ENCODE measurements at places on chromosomes 1 and 21.
A peak's percentile ranks its signal among the peaks of the same experiment; 100 is the strongest.

GRCh38 chr1:154193821-154194220 lies 1.9 kb upstream of the TPM3 start:
- no peak for DNase-seq

- no peak for DNase-seq
Observed at GRCh38 chr1:228160201-228160761, 5.3 kb upstream of the IBA57 start.

GRCh38 chr1:35222322-35223083 lies 29.6 kb upstream of the SFPQ start:
- DNase-seq = no peak

DNA sequence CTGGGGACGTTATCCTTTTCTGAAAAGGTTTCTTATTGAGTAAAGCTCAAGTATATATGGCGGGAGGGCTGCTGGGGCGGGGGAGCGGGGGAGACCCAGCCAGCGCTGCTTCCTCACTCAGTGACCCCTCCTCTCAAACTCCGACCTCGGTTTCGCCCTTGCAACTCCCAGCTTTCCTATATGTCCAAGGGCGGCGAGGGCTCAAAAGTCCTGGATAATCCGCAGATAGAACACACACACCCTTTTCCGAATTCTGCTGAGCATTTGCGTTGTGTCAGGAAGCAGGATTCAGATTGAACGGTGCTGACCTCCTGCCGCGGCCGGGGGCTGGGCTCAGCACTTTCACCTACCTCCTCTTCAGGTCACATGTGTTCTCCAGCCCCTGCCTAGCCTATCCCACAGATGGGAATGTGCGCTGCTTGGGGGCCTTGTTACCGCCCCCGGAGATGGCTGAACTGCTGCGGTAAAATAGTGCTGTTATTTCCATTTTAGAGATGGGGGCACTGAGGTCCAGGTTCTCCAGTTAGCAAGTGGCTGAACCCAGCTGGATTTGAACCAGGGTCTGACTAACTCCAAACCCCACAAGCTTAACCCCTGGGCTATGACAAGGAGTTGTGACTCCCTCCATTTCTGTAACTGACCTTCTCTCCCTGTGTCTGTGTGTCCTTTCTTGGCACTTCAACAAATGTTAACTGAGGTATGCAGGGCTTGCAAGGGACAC lies 795 bp upstream of the AHDC1 start:
- DNase-seq = no peak

DNA sequence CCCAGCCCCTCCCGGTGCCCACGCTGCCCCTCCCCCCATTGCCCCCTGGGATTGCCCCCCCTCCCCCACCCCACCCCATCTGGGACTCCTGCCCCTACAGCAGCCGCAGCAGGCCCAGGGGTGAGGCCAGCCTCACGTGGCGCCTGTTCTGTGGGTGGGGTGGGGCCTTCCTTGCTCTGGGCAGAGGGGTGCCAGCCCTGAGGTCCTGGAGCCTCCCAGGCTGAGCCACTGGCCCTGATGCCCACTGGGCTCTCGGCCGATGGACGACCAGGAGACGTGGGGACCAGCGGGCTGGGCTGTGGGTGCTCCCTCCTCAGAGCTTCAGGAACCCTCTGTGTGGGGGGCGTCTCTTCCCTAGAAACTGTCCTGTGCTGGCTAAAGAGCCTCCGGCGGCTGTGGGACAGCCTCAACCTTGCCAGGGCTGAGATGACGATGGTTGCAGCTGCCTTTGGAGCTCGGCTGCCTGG lies 5.8 kb upstream of the C1orf159 start:
- DNase-seq = no peak

DNA sequence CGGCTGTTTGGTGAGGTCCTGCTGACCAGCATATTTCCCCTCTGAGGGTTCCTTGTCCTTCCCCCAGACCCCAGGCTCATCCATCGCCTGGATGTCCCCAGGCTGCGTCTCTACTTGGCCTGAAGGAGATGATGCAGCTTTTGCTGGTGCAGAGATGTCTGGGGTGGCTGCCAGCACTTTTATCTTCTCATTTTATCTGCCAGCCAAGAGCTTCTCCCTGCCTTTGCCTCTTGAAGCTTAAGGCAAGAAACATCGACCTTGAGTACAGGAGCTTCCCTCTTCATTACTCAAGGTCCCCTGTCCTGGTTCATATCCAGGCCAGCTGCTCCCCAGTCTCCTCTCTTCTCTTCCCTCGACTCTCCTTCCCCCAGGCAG lies 9.2 kb upstream of the H6PD start:
- no peak for DNase-seq

DNA sequence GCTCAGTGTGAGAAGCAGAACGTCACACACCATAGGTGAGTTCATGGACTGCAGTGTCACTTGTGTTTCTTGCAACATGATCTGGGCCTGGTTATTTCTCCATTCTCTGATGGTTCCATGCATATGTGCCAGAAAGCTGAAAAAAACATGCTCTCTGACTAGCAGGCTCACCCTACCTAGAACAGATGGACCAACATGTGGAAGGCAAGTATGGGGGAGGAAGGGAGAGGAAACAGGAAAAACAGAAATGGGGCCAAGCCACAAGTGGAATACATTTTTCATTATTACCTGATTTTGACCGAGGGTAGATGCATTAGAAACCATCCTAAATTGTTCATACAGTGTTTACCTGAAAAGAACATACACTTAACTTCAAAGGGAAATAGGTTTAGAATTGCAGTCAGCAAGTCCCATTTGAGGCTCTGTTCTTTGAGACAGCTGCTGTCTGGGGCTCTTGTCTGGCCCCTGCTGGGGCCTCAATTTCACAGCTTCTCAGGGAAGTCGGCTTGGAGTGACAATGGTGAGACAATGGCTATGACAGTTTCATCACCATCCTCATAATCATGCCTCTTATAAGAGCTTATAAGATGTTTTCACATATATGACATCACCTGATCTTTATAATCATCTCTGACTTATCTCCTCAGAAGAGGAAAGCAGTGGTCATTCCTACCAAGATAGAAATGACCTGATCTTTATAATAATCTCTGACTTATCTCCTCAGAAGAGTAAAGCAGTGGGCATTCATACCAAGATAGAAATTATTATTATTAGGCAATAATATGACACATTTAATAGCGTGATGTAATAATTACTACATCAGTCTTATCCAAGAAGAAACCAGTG lies 327.3 kb downstream of the SIPA1L2 start:
- no peak for DNase-seq

- no peak for DNase-seq
Observed at GRCh38 chr1:8164670-8165069, 138.6 kb upstream of the ERRFI1 start.

GRCh38 chr1:25431955-25432719 lies 1.4 kb downstream of the MACO1 start:
- no peak for DNase-seq

- DNase-seq = no peak
Observed at GRCh38 chr1:192160196-192160595, 1.9 kb downstream of the RGS18 start.

GRCh38 chr1:238648751-238649150 lies 737.6 kb upstream of the CHRM3 start:
- DNase-seq = no peak

GRCh38 chr21:34707876-34708325 lies 39.1 kb downstream of the CLIC6 start:
- DNase-seq = peak; percentile 7

- no peak for DNase-seq
Observed at GRCh38 chr1:82449506-82450057, 648.8 kb downstream of the ADGRL2 start.

DNA sequence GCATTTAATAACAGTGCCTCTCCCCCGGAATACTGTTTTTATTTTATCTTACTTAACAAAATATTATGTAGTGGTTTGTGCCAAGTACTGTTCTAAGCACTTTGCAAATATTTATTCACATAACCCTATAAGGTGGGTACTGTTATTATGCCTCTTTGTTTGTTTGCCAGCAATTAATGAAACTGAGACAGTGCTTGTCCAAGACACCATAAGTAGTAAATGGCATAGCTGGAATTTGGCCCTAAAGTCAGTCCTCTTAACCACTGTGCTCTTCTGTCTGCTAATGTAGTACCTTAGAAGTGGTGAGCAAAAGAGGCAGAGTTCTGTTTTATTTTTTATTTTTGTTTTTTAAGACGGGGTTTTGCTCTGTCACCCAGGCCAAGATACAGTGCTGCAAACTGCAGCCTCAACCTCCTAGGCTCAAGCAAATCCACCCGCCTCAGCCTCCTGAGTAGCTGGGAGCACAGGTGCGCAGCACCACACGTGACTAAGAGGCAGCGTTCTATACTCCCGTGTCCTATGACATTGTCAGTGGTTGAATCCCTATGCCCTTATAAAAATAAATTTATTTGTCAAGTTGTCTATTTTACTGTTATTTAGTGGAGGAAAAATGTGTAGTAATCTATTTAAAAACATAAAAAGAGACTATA lies 165.8 kb downstream of the CLEC20A start:
- no peak for DNase-seq

DNA sequence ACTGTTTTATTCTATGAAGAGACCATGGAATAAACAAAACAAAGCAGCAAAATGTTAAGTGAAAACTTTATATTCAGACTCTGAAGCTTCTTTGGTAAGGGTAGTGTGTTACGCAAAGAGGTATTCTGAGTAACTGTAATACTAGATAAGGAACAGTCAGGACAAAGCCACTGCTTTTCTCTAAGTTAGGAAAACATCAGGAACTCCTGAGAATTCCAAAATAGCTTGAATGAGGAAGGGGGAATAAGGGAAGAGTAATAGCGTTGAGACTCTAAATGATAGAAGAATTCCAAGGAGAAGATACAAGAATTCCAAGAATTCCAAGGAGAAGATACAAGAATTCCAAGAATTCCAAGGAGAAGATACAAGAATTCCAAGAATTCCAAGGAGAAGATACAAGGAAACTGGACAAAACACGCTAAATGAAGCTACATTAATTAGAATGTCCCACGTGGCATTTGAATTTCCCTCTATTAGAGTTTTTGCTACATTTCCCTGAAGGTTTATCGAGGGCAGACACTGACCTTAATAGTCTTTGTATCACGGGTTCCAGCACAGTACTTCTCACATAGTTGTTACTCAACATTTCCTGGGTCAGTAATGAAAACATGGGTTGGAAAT lies 71.5 kb downstream of the SMYD3 start:
- DNase-seq = no peak

DNA sequence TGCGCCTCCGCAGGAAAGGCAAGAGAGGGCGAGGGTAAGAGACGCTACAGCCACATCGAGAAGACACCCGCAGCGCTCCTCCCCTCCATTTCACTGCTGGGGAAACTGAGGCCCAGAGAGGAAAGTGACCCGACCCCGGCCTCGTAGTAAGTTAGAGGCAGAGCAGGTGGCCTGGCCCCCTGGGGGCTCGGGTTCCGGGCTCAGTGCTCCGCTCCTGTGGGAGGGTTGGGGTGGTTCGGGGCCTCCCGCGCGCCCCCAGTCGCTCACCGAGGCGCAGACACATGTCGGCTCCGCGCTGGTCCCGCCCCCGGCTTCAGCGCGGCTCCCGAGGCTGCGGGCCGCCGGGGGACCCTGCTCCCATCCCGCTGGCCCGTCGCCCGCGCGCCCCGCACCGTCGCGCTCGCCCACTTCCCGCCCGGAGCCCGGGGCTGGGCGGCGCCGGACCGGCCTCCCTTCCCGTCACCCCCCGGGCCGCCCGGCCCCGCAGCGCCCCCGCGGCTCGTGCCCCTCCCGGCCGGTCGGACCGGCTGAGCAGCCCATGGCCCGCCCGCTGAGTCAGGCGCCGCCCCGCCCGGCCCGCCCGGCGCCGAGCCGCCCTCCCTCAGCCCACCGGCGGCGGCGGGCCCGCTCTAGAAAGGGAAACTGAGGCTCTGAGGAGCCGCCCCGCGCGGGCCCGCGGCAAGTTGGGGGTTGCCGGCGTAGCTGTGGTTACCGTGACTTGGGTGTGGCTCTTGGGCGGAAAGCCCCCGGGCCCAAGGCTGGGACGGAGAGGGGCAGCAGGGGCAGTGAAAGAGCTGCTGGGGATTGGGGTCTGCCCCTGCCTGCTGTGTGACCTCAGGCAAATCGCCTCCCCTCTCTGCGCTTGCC lies at the start of gene TMEM54:
TSS of gene TMEM54 (minus strand) at position 434 of the 867 bp plus-strand sequence. CDS start at position 283, 151 bp downstream.
- DNase-seq = no peak

DNA sequence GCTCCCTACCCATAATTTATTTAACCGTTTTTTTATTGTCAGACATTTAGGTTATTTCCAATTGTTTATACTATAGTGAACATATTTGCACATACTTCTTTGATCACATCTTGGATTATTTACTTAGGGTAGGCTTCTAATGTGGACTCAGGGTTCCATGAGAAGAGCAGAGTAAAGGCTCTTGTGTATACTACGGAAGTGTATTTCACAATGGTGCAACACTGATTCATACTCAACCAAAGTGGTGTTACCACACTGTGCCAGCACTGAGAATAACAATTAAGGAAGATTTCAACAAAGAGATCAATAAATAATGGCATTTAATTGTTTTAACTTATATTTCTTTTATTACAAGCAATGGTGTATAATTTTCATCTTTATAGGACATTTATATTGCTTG lies 251.2 kb downstream of the ZNF326 start:
- no peak for DNase-seq

GRCh38 chr1:66336641-66336990 lies 197.3 kb upstream of the SGIP1 start:
- no peak for DNase-seq

GRCh38 chr21:14560139-14560538 lies 14.0 kb upstream of the SAMSN1 start:
- DNase-seq = no peak

GRCh38 chr1:153610811-153611301 lies 2.1 kb downstream of the S100A16 start:
- DNase-seq = no peak

- DNase-seq = no peak
Observed at GRCh38 chr1:77514921-77515776, 167.3 kb downstream of the ZZZ3 start.

GRCh38 chr1:46315669-46316403 lies 12.3 kb downstream of the UQCRH start:
- DNase-seq = no peak

DNA sequence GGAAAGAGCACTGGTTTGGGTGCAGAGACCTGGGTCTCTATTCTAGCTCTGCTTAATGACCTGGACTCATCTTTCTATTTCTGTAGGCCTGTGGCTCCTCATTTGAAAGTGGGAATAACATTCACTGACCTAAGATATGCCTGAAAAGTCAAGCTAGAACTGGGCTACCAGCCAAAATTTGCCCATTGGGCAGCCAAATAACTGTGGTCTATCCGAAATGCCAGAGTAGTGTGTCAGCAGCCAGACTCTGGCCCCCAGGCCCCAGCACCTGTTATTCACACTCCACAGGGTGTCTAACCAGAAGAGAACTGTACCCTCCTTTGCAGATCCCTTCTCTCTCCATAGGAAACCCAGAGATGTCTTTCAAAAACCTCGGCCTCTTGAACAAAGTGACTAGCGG lies 12.6 kb downstream of the DAB1 start:
- no peak for DNase-seq
